ENCODE measurements at places on chromosomes 4 and X.

- DNase-seq = no peak
These were observed 7.3 kb downstream of the TREX2 start for GRCh38 chrX:153438532-153438931.

DNA sequence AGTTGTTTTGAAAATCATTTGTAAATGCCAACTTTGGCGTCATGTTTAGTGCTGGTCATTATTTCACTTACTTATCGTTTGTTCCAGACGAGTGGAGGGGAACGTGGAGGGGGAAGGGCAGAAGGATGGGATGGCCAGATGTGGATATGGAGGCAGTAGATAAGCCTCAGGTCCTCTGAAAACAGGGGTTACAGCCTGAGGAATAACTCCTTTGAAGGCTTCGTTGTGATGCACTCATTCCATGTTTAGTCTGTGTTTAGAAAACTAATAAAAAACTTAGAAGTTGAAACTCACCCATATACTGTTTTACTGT, 1.1 kb downstream of the MOB1B start:
- no peak for DNase-seq

GRCh38 chr4:184444953-184445309, 29.4 kb downstream of the IRF2 start:
- no peak for DNase-seq

DNA sequence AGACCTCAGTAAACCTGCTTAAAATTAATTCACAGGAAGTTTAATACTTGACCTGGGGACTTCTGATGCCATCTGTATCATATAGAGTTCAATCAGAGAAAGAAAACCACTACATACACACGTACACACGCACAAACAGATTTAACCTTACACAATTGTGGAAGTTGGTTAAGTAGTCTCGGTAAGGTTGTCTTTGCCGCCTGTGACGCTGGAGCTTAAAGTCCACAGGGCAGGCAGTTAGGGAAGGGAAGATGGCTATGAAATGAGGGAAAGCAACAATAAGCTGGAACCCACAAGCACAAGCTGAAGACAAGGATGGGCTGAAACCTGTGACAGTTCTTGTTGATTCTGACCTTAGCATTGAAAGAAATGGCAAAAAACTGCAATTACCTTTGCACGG, 41.7 kb upstream of the TSPAN7 start:
- DNase-seq = no peak

GRCh38 chr4:105551965-105552746, at the start of gene ARHGEF38:
Gene ARHGEF38 (plus strand): TSS chr4:105552620. CDS start chr4:105552766, 146 bp downstream.
- no peak for DNase-seq

DNA sequence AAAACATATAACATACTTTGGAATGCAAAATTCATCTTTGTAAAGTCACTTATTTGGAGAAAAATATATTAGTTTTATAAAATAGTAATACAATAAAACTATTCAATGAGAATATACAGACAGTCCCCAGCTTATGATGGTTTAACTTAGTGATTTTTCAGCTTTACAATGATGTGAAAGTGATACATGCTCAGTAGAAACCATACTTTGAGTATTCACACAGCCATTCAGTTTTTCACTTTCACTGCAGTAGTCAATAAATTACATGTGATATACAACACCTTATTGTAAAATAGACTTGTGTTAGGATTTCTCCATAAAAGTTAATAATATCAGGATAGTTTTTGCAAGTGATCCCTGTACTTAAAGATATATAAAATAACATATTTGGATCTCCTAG, 436.0 kb downstream of the CENPC start:
- DNase-seq = no peak

- no peak for DNase-seq
These were observed 31.5 kb downstream of the GRSF1 start for GRCh38 chr4:70808151-70808550.
